ENCODE measurements at places on chromosomes 16 and 17. TPM values are rescaled to one million over a fixed set of nuclear protein-coding genes. Genes with fewer than 3 reads are reported as not detected.

Gene NAGS
- 25.3 TPM for total RNA-seq

Gene WFDC1
- total RNA-seq = not detected

Gene C16orf54
- not detected for total RNA-seq

Gene FOXN1
- 0.38 TPM for total RNA-seq

Gene COL1A1
- total RNA-seq = 10.5 TPM

Gene RTN4RL1
- total RNA-seq = 0.13 TPM

Gene IST1
- 157 TPM for total RNA-seq

Gene LGALS9B
- 0.26 TPM for total RNA-seq

- DNase-seq = no peak
Observed at GRCh38 chr17:19766421-19767270, 18.5 kb upstream of the ALDH3A1 start.

DNA sequence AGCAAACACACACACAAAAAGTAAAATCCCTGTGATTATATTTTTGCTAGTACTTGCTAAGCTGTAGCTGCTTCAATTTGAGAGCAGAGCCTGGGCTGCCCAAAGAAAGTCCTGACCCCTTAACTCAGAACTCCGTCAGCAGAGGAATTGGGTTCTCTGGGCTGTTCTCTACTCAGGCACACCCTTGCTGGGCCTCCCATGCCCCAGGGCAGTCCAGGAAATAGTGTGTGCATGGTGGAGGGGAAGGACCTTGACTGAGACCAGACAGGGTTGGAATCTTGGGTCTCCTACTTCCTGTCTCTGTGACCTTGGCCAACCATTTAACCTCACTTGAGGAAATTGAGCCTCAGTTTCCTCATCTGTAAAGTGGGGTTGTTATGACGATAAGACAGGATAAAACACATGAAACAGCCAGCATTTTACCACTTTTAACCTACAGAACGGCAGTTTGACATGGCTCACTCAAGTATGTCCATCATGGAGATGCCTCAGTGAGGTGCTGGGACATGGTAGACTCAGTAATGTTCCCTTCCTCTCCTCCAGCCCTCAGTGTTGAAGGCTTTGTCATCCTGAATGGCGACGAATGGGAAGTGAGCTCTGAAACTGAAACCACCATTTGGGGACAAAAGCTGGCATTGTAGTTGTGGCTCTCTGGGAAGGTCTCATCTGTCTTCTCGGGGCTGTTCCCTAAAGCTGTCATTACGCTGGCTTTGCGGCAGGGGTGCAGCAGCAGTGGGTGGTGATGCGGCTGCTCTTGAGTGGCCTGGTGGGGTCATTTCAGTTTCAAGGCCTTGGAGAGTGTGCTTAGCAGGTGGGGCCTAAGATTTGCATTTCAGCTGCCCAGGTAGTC, 74.9 kb downstream of the CMIP start:
- DNase-seq = no peak

GRCh38 chr17:4948166-4948930, at the start of gene PFN1:
TSS of gene PFN1 (minus strand) at chr17:4948530. CDS start at chr17:4948394, 136 bp downstream.
- DNase-seq = peak; percentile 85

DNA sequence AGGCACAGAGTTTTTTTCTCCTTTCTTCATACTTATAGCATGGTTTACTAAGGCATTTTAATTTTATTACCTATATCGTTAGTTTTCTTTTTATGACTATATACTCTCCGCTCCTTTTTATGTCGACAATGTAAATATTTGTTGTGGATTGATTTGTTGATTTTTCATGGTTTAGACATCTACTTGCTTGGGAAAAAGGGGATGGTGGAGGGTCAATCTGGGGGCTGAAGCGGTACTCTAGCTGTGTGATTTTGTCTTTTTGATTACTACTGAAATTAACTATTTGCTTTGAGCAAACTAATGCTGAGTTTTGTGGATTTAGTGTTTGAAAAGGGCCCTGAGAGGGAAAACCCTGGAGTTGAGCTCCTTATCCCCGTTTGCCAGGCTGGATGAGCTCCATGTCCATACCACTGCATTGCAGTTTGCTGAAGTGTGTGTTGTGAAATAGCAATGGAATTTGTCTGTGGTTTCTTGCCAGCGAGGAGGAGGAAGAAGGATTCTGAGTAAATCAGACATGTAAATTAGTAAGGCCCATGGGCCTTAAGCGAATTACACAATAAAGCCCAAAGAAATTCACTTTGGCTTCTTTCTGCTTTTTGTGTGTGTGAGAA, 72.0 kb downstream of the FTO start:
- peak; percentile 95 for DNase-seq

DNA sequence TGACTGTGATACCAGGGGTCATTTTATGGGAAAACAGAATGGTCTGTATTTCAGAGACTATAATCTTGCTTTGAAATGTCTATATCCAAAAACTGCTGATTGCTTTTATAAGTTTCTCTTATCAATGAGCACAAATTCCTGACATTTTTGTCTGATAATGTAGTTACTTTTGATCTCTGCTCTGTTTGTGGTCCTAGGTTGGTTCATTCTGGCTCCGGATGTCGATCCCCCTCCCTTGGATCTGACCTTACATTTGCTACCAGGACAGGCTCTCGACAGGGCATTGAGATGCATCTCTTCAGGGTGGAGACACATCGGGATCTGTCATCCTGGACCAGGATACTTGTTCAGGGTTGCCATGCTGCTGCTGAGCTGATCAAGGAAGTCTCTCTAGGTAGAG, 27.3 kb upstream of the VPS4A start:
- DNase-seq = no peak

DNA sequence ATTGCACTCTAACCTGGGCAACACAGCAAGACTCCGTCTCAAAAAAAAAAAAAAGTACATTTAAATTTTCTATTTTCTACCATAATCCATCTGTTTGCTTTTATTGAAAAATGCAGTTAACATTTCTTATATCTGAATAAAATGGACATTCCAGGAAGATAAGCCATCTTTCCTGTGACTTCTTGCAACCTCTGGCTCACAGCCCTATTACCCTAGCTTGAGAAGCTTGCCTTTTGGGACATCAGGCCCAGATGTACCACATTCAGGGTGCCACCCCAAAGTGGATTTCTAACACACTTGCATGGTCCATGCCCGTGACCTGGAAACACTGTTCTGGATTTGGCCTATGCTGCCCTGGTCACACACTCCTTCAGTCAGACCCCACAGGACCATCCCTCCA, 30.1 kb upstream of the DDX52 start:
- DNase-seq = no peak

DNA sequence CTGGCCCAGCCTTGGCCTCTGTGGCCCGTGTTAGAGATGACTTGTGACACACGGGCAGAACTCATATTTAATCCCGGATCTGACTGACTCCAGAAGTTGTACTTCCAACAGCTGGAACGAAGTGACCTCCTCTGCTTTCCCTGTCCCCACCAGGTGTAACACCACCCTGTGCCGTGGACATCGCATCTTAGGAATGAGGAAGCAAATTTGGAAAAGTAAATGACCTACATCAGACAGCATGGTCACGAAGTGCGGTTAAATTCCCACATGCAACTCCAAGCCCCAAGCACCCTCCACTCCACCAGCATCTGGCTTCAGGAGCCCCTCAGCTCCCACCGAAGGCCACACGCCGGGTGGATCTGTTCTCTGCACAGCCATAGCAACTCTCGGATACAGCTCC, 2.9 kb downstream of the TK1 start:
- no peak for DNase-seq

- no peak for DNase-seq
Observed at GRCh38 chr16:80680839-80681238, 123.6 kb downstream of the CDYL2 start.

GRCh38 chr16:53080345-53081031, 25.7 kb downstream of the CHD9 start:
- peak; percentile 95 for DNase-seq

DNA sequence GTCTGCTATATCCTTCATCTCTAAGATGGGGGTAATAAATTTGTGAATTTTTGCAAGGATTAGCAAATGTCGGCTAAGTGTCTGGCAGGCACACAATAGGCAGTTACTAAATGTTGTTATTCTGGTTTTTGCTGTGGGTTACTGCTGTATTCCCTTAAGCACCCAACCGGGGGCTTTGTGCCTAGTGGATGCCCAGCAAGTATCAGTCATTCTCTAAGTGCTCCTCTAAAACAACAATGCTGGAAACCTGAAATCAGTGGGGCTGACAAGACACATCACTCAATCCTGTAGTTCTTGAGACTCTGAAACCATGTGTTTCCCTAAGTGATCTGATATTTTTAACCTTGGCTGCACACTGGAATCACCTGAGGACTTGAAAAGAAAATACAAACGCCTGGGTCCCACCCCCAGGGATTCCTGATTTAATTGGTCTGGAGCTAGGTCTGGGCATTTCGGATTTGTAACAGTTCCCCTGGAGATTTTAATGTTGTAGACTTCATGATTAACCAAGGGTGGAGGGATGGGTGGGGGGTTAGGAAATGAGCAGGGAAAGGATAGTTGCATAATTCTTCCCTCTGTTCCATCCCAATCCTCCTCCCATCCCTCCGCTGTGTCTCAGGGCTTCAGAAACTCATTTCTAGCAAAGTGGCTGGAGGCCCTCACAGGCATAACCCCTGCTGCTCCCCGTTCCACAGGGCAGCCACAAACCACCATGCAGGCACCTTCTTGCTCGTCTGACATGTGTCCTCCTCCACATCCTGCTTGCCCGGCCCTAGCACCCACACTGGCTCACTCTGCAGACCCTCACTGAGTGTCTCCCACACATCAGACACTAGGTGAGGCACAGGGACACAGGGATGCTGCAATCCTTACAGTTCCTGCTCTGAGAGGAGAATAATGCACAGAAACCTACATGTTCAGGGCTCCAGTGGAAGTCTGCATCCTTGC, 61.7 kb upstream of the LYRM9 start:
- no peak for DNase-seq

GRCh38 chr17:39399791-39400190, 1.6 kb downstream of the FBXL20 start:
- no peak for DNase-seq

DNA sequence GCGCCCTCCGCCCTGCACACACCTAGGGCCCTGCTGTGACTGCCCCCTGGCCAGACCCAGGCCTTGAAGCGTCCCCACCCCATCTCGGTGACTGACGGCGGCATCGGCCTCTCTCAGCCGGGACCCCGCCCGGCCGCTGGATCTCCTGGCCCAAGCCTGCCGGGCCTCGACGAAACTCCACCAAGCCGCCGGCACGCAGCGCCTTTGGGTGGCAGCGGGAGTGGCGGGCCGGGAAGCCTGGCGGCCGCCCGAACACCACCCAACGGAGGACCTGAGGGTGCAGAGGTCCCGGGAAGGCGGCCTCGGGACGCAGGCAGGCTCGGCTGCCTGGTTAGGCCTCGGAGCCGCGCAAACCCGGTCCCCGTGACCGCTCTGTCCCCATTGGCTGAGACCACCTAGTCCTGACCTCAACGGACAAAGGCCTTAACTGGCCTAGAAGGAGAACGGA, 12.0 kb upstream of the TMEM97 start:
- no peak for DNase-seq

GRCh38 chr16:35194681-35195080, 1735.3 kb downstream of the TP53TG3F start:
- no peak for DNase-seq

DNA sequence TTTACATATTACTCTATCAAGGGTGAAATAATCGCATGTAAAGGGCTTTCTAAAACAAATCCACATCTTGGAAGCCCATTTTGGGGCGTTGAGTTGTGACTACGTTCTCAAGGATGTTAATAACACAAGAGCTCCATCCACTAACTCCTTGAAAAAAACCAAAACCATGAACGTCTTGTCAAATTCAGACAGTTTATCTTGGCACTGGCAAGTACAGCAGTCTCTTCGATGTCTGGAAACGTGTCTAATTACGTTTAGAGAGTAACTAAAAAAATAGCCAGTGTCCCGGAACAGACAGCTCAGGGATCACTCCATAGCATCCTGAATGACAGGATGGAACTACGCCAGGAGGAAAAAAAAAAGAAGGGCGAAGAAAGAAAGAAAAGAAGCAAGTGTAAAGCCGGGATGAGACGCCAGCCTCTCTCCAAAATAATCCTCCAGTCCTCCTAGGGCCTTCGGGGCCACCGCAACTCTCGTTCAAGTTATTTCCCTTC, 954 bp downstream of the MYO1D start:
- no peak for DNase-seq

DNA sequence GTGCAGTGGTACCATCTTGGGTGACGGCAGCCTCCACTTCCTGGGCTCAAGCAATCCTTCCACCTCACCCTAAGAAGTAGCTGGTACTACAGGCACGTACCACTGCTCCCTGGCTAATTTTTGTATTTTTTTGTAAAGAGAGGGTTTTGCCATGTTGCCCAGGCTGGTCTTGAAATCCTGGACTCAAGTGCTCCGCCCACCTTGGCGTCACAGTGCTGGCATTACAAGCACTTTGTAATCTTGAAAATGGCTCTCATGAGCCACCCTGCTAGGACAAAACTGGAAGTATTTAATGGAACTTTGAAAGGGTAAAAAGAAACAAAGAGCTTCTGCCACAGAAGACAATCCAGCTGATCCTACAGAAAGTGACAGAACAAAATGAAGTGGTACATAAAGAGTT, 9.2 kb downstream of the SUMO2 start:
- DNase-seq = no peak

- no peak for DNase-seq
Observed at GRCh38 chr16:81740169-81740568, 38.9 kb upstream of the PLCG2 start.

- peak; percentile 44 for DNase-seq
Observed at GRCh38 chr17:27879987-27880608, 13.1 kb downstream of the LYRM9 start.

GRCh38 chr16:54164789-54165173, 121.8 kb downstream of the IRX3 start:
- no peak for DNase-seq

GRCh38 chr17:50134206-50135110, 4.5 kb upstream of the SAMD14 start:
- DNase-seq = no peak

GRCh38 chr16:57610611-57611010, 17.8 kb upstream of the ADGRG1 start:
- DNase-seq = no peak

GRCh38 chr16:86833136-86833535, 254.8 kb downstream of the FOXL1 start:
- no peak for DNase-seq

GRCh38 chr16:63283721-63284120, 1247.5 kb upstream of the CDH8 start:
- no peak for DNase-seq

DNA sequence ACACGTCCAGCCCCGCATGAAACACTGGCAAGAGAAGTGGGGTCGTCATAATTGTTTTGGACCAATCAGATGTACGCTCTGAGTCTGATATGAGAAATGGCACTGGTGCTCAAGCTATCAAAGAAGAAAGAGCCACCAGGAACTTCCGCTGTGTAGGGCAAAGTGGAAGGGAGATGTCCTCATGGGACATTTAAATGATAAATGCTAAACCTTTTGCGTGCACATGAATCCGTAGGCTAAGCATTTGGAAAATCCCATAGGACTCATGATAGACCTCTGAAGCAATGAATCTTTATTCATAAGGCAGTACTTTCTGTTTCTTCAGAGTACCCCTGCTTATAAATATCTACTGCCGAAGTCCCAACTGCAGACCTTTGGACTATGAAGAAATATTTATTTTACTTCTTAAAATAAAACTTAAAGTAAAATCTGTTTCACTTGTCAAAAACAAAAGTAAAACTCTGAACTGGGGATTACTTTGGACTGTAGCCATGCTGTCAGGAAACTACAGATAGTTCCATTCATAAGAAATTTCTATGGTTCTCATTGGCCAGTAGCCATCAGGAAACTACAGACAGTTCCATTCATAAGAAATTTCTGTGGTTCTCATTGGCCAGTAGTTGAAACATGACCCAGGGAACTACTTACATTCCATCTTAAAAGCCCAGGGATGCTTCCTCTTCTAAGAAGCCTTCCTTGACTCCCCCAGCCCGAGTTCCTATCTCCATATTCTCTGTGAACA, 335.1 kb downstream of the HS3ST4 start:
- no peak for DNase-seq

- DNase-seq = no peak
Observed at GRCh38 chr17:78588258-78589030, 11.2 kb upstream of the DNAH17 start.

Measured in bronchial epithelial cell (primary cell).